ENCODE measurements at places on chromosomes 11 and 22.

- no peak for DNase-seq
Observed at GRCh38 chr11:125892994-125893393, 5.5 kb downstream of the HYLS1 start.

GRCh38 chr11:86145439-86146156 is 76.7 kb upstream of the PICALM start:
- no peak for DNase-seq

- DNase-seq = no peak
Observed at GRCh38 chr11:104898685-104899013, 389 bp upstream of the CASP12 start.

- no peak for DNase-seq
Observed at GRCh38 chr11:114171257-114172054, 111.9 kb downstream of the ZBTB16 start.

DNA sequence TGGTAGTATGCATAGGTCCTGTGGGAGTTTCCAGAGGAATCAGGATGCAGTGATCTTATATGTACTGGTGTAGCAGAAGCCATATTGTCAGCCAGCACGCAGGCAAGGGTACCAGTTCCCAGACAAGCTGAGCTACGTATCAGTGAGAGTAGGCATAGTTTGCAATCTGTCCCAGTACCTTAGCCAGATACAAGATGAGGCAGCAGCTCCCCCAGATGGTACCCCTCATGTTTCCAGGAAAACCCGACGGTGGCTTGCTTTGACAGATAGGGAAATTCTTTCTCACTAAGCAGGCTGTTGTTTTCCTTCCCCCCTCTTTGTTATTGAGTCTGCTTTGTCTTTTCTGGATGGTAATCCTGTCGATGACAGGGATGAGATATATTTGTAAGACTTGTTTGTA is 109.7 kb upstream of the RRM1 start:
- DNase-seq = no peak

DNA sequence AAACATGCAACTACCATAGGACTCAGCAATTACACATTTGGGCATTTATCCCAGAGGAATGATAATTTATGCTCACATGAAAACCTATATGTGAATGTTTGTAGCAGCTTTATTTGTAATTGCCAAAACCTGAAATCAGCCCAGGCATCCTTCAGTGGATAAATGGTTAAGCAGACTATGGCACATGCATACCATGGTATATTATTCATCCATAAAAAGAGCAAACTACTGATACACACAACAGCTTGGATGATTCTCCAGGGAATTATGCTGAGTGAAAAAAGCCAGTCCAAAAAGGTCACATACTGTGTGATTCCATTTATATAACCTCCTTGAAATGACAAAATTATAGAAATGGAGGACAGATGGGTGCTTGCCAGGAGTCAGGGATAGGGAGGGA is 86.7 kb downstream of the ALX4 start:
- no peak for DNase-seq

GRCh38 chr11:117941976-117942654 is 12.9 kb upstream of the TMPRSS13 start:
- no peak for DNase-seq

GRCh38 chr11:6457581-6458320 is 16.0 kb downstream of the TRIM3 start:
- DNase-seq = no peak

DNA sequence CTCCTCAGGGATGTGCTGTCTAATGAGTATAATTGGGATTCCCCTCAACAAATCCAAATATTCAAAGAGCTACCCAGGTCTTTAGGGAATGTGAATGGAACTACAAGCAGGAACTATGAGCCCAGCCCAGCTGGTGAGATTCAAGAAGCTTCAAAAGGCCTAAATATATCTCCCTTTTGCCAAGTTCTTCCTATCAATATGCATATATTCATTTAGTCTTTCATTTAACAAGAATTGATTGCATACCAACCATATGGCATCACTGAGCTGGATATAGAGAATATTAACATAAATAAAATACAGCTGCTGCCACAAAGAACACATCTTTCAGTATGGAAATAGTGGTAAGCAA is 58.9 kb upstream of the PRSS23 start:
- DNase-seq = no peak

DNA sequence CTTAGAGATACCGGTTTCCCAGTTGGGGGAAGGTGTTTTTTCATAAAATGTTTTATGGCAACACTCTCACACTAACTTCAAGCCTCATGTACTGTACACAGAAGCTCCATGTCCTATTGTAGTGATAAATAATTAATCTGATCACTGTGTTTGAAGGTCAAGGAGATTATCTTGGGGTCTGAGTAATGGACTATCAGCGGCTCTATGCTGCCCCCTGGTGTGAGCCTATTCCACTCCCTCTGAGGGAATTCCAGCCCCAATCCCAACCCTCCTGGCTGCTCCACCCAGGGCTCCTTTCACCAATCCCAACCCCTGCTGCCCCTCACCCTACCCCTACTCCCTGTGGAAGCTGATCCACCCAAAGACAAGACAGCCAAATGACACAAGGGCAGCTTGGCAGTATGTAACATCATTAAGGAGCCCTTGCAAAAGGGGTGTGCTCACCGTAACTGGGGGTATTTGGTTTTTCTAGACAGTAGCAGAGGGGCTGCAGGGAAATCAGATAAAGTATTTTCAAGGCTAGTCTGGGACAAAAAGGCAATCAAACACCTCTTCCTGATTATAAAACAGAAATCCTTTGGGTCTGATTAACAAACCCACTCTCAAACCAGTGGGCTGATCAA is 22.3 kb downstream of the HPS4 start:
- peak; percentile 14 for DNase-seq

- DNase-seq = no peak
Observed at GRCh38 chr11:130694488-130695045, 221.7 kb downstream of the SNX19 start.

DNA sequence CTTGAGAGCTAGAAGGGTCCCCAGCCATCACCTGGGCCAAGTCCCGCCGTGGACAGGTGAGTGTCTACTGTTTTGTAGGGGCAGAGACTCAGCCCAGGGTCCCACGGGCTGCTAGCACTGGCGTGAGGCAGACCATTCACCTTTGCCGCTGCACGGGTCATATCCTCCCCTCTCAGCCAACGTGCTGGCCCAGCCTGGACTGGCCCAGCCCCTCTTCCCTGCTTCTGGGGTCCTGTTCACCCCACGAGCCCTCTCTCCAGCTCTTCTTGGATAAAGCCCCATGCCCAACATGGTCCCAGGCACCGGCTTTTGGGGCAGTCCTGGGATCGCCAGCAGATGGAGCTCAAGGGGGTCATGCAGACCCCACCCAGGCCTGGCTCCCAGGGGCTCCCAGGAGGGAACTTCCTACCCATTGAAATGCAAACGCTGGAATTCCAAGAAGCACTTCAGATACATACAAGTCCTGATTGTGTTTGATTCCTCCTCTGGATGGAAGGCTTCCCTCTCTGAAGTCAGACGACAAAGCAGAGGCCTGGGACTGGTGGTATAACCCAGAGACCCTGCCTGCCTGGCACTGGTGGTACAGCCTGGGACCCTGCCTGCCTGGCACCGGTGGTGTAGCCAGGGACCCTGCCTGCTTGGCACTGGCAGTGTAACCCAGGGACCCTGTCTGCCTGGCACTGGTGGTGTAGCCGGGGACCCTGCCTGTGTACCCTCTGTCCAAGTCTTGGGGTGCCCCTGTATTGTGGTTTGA is 8.9 kb upstream of the SEPTIN5 start:
- no peak for DNase-seq

DNA sequence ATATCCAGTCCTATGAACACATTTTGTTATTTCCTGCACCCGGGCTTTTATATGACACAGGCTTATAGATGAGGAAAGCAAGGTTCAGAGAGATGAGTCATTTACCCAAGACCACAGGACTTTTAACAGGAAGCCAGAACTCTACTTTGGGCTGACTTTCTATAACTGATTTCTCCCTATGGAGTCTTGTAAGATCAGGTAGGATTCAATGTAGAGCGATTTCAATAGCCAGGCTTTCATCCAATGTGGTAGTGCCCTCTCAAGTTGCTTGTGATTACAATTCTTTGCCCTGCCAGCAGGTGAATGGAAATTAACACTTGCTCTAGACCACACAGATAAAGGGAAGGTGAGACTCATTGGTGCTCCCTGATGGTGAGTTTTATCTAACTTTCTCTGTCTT is 378.3 kb downstream of the INSC start:
- no peak for DNase-seq
